ENCODE measurements at places on chromosomes 6 and 20.

- DNase-seq: no peak
Measured at GRCh38 chr6:167663784-167664443, 162.8 kb upstream of the AFDN start.

DNA sequence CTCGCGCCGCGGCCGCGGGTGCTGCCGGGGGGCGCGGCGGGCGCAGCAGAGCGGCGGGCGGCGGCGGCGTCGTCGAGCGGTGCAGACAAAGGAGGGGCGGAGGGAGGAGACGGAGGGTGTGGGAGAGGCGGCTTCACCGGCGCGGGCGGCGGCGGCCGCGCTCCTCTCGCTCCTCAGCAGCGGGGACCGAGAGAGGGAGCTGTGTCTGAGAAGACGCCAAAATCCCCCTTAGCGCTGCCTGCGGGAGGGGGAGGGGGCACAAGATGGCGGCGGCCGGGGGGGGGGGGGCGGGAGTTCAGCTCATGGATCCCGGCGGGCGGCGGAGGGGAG is 296 bp downstream of the ADNP start:
- no peak for DNase-seq

DNA sequence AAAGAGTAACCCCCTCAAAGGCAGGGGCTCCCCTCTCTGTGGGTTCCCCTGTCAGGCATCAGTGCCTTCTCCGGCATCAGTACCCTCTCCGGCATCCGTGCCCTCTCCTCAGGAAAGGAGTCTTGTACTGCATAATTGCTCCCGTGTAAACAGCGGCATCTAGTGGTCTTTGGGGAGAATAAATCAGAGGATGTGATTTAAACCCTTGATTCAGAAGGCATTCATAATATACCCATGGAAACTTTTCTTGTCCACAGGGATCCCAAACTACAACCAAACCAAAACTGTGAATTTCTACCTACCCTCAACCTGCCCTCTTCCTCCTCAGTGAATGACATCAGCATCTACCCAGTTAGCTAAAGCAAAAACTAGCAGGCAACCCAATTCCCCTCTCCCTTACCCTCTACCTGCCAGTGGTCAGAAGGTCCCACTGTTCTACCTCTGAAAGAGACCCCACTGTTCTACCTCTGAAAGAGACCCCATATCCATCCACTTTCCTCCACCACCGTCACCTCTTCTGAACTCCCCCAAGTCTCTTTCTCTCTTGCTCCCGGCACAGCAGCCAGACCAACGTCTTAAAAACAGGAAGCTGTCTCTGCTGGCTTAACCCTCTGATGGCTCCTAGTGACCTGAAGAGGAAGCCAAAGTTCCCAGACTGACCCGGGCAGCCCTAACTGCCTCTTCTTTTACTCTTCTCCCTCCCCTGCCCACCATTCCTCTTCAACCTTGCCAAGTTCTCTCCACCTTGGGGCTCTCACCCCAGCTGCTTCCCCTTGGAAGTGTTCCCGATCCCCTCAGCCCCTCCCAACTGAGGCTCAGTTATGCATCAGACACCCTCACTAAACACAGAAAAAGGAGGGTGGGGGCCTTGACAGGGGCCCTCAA is 27.2 kb downstream of the UBE2V1 start:
- DNase-seq: no peak

- DNase-seq: no peak
Measured at GRCh38 chr6:81625216-81625615, 127.3 kb downstream of the TENT5A start.

DNA sequence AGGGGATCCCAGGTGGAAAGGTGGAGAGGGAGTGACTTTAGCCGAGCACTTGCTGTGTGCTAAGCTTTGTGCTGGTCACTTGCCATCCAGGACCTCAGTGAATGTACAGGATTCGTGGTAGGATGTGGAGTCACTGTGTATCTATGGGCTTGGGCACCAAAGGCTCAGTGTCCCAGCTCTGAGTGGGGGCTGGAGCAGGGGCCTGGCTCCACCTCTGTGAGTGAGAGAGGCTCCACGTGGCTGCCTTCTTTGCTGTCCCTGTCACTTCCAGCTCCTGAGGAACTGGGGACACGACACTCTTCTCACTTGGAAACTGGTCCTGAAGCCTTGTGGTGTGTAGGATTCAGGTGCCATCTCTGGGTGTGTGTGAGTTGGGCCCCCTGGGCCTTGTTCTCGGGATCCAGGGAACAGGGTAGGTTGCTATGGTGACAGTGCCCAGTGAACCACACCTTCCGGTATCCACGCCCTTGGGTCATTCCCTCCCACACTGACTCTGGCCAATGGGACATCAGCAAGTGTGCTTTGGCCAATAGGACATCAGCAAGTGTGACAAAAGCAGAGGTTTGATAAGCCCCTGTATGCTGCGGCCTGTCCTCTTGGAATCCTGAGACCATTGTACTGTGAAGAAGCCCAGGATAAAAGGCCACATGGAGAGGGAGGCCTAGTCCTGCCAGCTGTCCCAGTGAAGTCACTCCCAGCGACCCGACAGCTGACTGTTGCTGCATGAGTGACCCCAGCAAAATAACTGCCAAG is 87.7 kb downstream of the CDH22 start:
- DNase-seq: no peak

GRCh38 chr6:53510746-53511145 is 34.2 kb downstream of the GCLC start:
- DNase-seq: no peak

DNA sequence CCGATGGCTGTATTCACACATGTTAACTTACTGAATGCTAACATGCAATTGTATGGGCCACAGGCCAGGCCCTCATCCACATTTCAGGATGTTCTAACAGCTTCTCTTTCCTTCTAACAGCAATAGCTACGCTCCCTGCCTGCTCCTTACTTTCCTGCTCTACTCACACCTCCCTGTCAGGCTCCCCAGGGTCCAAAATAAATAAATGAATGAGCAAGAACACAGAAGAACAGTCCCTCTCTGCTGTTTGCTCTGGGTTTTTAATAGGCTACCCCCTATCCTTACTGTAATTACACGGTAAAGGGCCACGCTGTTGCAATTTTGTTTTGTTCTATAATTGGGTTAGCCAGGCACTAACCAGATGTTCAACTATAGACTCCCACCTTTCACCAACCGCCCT is 135.6 kb downstream of the GMDS start:
- no peak for DNase-seq

- DNase-seq: no peak
Measured at GRCh38 chr6:80015839-80016435, 11.5 kb downstream of the TTK start.

GRCh38 chr6:167769408-167770190 is 57.1 kb upstream of the AFDN start:
- DNase-seq: no peak

DNA sequence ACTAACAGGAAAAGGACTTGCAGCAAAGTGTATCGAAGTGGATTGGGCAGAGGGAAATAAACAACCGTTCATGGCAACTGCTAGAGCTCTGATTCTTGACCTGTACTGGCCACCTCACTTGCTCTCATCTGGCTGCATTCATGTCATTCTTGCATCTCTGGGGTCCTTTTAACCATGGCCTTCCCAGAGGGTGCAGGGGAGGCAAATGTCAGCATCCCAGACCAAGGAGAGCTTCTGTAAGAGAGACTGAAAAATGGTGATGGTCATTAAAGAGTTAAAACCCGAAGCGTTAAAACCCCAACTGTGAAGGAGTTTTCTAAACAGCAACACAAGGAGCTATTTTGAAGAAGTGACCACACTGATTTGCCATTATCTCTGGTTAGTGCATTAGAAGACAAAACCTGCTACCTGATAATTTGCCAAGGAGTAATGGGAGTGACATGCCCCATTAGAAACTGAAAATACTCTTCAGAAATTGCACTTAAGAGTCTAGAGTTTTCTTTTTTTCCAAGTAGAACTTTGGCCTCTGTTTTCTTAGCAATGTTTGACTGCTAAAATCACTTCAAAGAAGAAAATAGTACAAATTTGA is 62.4 kb downstream of the APCDD1L start:
- DNase-seq: no peak

All from stimulated activated CD4-positive, alpha-beta T cell treated with anti-CD3 and anti-CD28 coated beads, Interleukin-1b, Interleukin-23, amount 100 ng/mL, for 1 hour (primary cell).